ENCODE measurements at places on chromosomes 11 and 22. TPM values are rescaled to one million over a fixed set of nuclear protein-coding genes. Genes with fewer than 3 reads are reported as not detected.

The SAA1 gene
- total RNA-seq: 0.43 TPM

The OR10A6 gene
- total RNA-seq: 0.07 TPM

GRCh38 chr22:20514658-20515406 lies 7.4 kb downstream of the MED15 start:
- peaks cover 13% of the 10 kb centered on the region for H3K36me3 ChIP-seq
- no peak overlapping the region for H3K4me3 ChIP-seq
- no peaks in the 10 kb centered on the region for H3K27me3 ChIP-seq
- peak overlapping the region; percentile 72 for H3K27ac ChIP-seq

- H3K4me1 ChIP-seq: peaks cover 25% of the 10 kb centered on the region
- H3K4me3 ChIP-seq: no peak overlapping the region
- DNase-seq: no peak
- H3K27ac ChIP-seq: no peak overlapping the region
- no peaks in the 10 kb centered on the region for H3K36me3 ChIP-seq
- no peaks in the 10 kb centered on the region for H3K27me3 ChIP-seq
Observed at GRCh38 chr11:130520271-130520671, 71.8 kb downstream of the ADAMTS15 start.

- H3K27ac ChIP-seq: no peak overlapping the region
- H3K4me1 ChIP-seq: peaks cover 19% of the 10 kb centered on the region
- no peak for DNase-seq
- H3K27me3 ChIP-seq: no peaks in the 10 kb centered on the region
Observed at GRCh38 chr11:47510209-47510608, 42.7 kb downstream of the CELF1 start.

GRCh38 chr11:26943636-26944035 lies 50.3 kb upstream of the FIBIN start:
- H3K4me3 ChIP-seq: no peak overlapping the region
- no peak for DNase-seq
- no peak overlapping the region for H3K27ac ChIP-seq
- H3K4me1 ChIP-seq: peaks cover 37% of the 10 kb centered on the region
- no peaks in the 10 kb centered on the region for H3K36me3 ChIP-seq
- H3K27me3 ChIP-seq: no peaks in the 10 kb centered on the region

DNA sequence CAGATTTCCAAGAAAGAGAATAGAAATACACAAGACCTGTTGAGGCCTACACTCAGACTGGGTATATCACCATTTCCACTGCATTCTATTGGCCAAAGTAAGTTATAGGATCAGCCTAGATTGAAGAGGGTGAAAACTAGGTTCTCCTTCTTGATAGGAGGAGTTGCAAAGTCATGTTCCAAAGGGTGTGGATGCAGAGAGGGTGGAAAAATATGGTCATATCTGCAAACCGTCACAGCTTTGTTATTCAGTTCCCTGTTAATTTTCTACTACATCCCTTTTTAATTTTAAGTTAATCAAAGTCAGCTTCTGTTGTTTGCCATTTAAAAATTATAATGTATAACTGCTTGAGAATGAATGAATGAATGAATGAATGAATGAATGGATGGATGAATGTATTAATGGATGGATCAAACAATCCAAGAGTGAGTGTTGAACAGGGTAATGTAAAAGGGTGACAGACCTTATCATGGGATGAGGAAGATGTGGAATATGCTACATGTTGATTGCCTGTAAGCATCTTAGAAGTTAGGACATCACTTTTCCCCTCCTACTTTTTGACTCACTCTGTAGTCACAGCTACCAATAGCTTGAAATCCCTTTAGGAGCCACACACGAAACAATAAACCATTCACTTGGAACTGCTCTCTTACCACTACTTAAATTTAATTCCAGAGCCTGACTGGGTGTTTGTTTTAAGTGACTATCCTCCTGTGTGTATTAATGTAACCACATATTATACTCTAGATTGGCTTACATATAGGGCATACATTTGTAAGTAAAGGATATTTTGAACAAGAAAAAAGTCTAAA lies 121.5 kb downstream of the CCDC34 start:
- DNase-seq: peak; percentile 97
- H3K36me3 ChIP-seq: no peaks in the 10 kb centered on the region
- no peaks in the 10 kb centered on the region for H3K27me3 ChIP-seq
- H3K4me3 ChIP-seq: no peak overlapping the region
- H3K4me1 ChIP-seq: peaks cover 22% of the 10 kb centered on the region
- peak overlapping the region; percentile 72 for H3K27ac ChIP-seq

DNA sequence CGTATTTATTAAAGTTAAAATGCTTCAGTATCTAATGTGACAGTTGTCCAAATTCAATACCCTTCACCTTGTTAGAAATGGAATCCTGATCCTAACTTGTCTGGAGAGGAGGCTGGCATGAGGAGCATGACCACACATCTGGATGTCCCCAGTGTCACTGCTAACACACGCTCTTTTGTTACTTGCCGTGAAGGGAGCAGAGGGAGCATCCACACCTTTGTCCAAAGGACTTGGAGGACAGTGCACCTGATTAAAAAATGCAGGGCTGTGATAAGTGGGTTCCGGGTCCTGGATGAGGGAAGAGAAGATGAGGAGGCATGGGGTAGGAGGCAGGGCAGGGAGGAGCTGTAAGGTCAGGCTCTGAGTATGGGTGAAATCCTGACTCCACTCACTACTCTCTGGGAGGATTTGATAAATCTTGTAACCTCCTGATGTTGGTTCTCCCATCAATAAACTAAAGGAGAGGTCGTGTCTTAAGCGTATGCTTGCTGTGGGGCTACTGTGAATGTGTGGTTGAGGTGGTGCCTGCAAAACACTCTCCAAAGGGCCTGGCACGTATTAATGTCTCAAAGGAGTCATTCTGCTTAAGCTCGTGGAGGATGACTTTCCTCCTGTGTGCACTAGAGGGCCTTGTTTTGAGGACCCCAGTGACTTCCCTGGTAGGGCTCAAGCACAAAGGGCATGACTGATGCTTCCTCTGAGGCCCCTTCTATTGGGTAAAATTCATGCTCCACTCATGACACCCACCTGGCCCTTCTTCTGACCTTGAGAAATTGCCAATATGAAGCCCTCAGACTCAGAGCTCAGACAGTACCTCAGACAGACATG lies 16.8 kb upstream of the IGLL5 start:
- H3K4me3 ChIP-seq: no peak overlapping the region
- H3K27me3 ChIP-seq: peaks cover 2% of the 10 kb centered on the region
- no peaks in the 10 kb centered on the region for H3K36me3 ChIP-seq
- H3K27ac ChIP-seq: no peak overlapping the region
